ENCODE measurements at places on chromosomes 5 and 9. TPM values are rescaled to one million over a fixed set of nuclear protein-coding genes. Genes with fewer than 3 reads are reported as not detected.

- no peak overlapping the region for H3K27ac ChIP-seq
- no peak for DNase-seq
- H3K27me3 ChIP-seq = no peaks in the 10 kb centered on the region
Observed at GRCh38 chr5:145833631-145834200, 1.4 kb downstream of the PRELID2 start.

The PDGFRB gene
- total RNA-seq = 104 TPM

DNA sequence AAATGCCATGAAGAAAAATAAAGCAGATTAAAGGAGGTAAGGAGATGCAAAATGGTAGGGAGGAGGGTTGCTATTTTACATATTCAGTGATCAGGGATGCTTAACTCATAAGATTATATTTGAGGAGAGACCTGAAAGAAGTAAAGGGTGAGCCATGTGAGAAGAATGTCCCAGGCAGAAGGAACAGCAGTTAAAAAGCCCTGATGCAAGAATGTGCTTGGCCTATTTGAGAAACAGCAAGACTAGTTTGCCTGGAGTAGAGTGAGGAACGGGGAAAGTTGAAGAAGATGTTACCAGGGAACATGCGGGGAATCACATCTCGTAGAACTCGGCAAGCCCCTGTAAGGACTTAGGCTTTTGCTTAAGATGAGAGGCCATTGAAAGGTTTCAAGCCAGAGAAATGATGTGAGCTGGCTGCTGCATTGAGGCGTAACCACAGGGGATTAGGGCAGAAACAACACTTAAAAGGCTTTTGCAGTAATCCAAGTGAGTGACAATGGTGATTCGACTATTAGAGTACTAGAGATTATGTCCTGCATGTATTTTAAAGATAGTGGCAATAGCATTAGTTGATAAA lies 198.7 kb downstream of the VPS13A start:
- no peaks in the 10 kb centered on the region for H3K4me1 ChIP-seq
- H3K27ac ChIP-seq = no peak overlapping the region
- no peak for DNase-seq
- no peaks in the 10 kb centered on the region for H3K27me3 ChIP-seq

The PCDHGB2 gene
- total RNA-seq = 4.0 TPM

The KCNMB1 gene
- 4.5 TPM for total RNA-seq

- no peaks in the 10 kb centered on the region for H3K4me1 ChIP-seq
- no peak overlapping the region for H3K4me3 ChIP-seq
Observed at GRCh38 chr5:137439645-137440044, 59.5 kb downstream of the SPOCK1 start.

GRCh38 chr5:136382791-136383190 lies 17.4 kb upstream of the TRPC7 start:
- no peak for DNase-seq
- no peaks in the 10 kb centered on the region for H3K36me3 ChIP-seq
- H3K27me3 ChIP-seq = no peaks in the 10 kb centered on the region
- H3K4me3 ChIP-seq = no peak overlapping the region

- no peak overlapping the region for H3K27ac ChIP-seq
- no peak overlapping the region for H3K4me3 ChIP-seq
- DNase-seq = no peak
- H3K4me1 ChIP-seq = peaks cover 8% of the 10 kb centered on the region
- no peaks in the 10 kb centered on the region for H3K36me3 ChIP-seq
Observed at GRCh38 chr5:126055348-126055729, 367.9 kb upstream of the GRAMD2B start.

DNA sequence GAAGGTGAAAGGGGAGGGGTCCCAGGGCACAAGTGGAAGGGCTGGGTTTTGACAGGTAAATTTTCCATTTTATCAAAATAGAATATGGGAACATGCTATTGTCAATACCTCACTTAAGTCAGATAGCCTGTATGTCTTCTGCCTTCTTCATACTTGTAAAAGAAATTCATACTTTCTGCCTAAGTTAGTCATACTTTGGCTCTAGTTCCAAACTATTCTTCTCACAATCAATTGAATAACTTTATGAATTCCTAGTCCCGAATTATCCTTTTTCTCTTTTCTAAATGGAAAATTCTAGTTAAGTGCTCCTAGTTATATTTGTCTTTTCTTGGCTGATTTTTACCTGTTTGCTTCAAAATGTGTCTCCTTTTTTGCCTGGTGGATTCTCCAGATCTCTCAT lies 271.4 kb downstream of the CSNK1G3 start:
- H3K4me3 ChIP-seq = no peak overlapping the region
- H3K36me3 ChIP-seq = no peaks in the 10 kb centered on the region
- H3K4me1 ChIP-seq = no peaks in the 10 kb centered on the region
- no peak for DNase-seq

DNA sequence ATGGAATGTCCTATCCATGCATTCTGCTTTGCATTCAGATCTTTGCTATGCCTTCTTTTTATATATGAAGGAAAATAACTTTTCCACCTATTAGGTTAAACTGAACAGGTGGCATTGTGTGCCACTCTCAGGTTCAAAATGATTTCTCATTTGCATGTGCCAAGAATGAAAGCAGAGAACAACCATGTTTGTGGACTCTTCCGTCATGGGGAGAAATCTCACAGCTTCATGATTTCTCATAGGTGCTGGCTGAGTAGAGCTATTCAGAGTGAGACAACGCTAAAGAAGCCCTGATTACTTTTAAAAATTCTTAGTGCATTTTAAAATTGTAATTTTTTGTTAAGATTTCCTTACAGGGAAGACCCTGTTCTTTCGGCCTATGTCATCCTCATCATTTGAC lies 472.1 kb downstream of the RASEF start:
- H3K27ac ChIP-seq = no peak overlapping the region
- no peak for DNase-seq
- H3K4me1 ChIP-seq = no peaks in the 10 kb centered on the region
- no peaks in the 10 kb centered on the region for H3K36me3 ChIP-seq

DNA sequence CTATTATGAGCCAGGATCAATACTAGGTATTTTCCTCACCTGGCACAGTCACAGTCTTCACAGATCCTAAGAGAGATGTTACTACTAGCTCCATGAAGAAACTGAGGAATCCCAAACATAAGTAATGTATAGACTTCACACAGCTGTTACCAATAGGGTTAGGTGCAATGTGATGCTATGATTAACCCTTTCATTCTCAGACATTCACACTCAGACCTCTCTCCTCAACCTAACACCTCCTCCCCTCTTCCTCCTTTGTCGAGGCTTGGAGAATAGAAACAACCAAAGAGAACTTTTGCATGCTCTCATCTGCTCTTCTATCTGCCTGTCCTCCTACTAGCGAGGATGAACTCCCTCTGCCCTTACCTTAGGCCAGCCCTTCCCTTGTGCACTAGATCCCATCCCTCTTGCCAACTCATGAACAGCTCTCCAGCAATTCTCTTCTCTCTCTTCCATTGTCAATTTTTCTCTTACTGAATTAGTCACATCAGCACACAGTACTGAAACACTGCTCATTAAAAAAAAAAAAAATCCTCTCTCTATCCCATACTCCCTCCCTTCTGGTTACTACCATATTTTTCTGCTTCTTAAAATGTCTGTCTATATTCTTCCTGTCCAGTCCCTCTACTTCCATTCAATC lies 47.7 kb downstream of the MAPKAP1 start:
- no peak for DNase-seq
- H3K4me3 ChIP-seq = no peak overlapping the region
- H3K27me3 ChIP-seq = no peaks in the 10 kb centered on the region
- no peaks in the 10 kb centered on the region for H3K36me3 ChIP-seq
- H3K27ac ChIP-seq = no peak overlapping the region

DNA sequence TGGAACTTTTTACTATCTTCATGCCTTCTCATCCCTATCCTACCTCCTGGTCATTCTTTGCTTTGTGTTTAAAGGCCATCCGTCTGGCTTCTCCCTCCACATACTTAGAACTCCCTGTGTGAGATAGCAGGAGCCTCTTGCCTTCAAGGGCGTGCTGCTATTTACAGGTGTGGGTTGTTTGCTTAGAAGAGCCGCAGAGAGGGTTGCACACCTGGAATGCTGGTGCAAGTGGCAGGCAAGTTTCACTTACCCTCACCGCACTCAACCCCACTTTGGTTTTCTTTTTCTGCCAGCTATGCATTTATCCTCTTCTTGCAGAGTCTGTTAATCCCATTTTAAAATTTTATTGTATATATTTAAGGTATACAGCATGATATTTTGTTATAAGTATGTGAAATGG lies 12.6 kb downstream of the SKP2 start:
- H3K4me3 ChIP-seq = no peak overlapping the region
- no peak overlapping the region for H3K27ac ChIP-seq
- no peaks in the 10 kb centered on the region for H3K4me1 ChIP-seq
- no peaks in the 10 kb centered on the region for H3K27me3 ChIP-seq
- DNase-seq = no peak

DNA sequence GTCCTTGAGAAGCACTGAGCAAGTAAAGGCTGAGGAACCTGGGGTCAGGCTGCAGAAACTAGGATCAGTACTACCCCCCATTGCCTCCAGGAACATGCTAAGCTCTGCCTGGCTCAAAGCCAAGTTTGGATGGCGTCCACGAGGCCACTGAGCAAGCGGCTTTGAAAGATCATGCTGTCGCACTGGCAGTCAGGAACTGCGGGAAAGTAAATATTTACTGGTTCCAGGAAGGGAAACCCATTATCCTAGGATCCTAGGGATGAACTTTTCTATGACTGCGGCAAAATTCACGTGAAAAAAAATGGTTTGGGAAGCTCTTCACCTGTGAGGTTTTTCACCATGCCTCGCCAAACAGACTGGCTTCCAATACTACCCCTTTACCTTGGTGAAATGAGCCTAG lies 75.3 kb upstream of the PJA2 start:
- no peak overlapping the region for H3K4me3 ChIP-seq
- H3K4me1 ChIP-seq = no peaks in the 10 kb centered on the region
- DNase-seq = peak; percentile 19
- H3K27me3 ChIP-seq = no peaks in the 10 kb centered on the region

DNA sequence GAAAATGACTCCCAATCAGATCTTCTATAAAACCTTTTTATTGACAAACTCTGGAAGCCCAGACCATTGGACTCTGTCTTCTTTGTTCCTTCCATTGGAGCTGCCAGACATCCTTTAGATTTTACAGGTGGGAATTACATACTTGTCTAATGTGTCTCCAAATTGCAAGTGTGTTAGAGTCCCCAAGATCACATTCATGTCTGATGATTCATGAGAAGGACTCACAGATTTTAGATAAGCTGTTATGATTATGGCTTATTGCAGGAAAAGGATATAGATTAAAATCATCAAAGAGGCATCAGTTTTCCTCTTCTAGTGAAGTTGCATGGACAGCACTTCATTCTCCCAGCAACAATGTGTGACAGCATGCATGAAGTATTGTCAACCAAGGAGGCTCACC lies 70.4 kb downstream of the MUSK start:
- H3K27me3 ChIP-seq = no peaks in the 10 kb centered on the region
- no peaks in the 10 kb centered on the region for H3K36me3 ChIP-seq
- no peak overlapping the region for H3K4me3 ChIP-seq
- H3K4me1 ChIP-seq = no peaks in the 10 kb centered on the region

DNA sequence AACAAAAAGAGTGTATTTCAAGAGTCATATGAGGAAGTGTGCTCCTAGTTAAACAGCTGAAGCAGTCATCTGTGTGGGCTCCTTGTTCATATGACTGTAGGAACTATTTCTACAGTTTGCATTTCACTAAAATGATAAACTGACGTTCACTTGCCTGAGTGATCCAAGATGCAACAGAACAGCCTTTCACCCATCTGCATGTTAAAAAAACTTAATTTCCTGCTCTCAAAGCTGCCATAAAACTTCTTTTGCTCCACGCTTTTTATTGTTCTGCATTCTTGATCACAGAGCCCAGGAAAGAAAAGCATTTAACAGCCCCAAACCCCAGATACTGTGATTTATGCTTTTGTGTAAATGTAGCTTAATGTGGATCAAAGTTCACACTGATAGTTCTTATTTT lies 43.9 kb downstream of the ZNF608 start:
- no peak overlapping the region for H3K27ac ChIP-seq
- DNase-seq = peak; percentile 93
- H3K27me3 ChIP-seq = no peaks in the 10 kb centered on the region
- no peak overlapping the region for H3K4me3 ChIP-seq
- H3K4me1 ChIP-seq = peaks cover 33% of the 10 kb centered on the region
- H3K36me3 ChIP-seq = no peaks in the 10 kb centered on the region

DNA sequence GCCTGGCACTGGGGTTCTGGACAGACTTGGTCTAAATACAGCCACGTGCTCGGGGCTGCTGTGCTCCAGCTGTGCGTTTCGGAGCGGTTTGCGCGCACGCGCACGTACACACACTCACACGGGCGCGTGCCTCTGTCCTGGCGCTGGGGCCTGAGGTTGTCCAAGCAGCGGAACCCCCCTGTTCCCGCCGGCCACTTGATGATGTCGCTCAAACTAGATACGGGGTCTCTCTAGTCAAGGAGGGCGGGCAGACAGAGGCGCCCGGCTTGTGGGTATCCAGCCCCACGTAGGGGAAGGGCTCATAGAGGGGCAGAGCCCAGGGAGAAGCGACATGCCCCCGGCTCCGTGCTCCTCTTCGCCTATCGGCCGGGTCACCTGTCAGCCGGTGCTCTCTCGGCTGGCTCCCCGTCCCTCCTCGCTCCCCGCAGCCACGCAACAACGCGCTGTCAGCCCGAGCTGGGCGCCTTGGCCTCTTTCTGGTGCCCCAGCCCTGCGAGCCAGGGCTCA lies 8.9 kb downstream of the NR2F1-AS1 start:
- H3K27me3 ChIP-seq = no peaks in the 10 kb centered on the region
- DNase-seq = peak; percentile 82
- peak overlapping the region; percentile 51 for H3K4me3 ChIP-seq
- no peaks in the 10 kb centered on the region for H3K4me1 ChIP-seq

The GOLGA1 gene
- total RNA-seq = 21.0 TPM

DNA sequence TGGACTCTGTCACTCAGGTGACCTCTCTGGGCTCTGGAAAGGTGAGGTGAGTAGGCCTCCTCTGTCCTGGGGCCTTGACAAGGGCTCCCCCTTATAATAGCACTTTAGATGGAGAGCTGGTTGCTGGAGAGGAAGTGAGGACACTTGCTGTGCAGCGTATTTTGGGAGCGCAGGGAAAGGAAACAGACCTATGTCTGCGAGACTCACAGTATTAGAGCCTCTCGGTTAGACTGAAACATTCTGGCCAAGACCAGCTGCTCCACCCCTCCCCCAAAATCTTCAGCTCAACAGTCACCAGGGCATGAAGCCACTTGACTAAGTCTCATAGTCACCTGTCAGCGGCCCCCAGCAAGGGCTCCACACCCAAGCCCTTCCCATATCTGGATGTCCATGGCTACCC lies 213.6 kb downstream of the AGTPBP1 start:
- no peaks in the 10 kb centered on the region for H3K36me3 ChIP-seq
- peak overlapping the region; percentile 10 for H3K27ac ChIP-seq
- H3K27me3 ChIP-seq = no peaks in the 10 kb centered on the region
- no peak overlapping the region for H3K4me3 ChIP-seq
- DNase-seq = no peak

DNA sequence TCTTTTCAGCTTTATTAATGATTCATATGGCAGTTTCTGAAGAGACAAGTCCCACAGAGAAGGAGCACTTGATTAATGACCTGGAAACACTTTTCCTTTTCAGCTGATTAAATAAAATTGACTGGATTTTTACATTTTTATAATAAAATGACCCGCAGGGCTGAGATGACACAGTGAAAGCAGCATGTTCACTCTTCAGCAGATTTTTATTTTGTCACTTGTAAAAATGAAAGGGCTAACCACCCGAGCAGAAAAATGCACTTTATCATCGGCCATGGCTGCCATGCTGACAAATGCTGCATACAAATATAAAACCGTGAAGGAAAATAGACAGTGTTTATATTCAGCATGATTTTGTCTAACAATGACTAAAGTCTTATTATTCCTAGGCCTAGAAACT lies 321.6 kb upstream of the ITGA1 start:
- DNase-seq = no peak
- no peaks in the 10 kb centered on the region for H3K27me3 ChIP-seq
- no peaks in the 10 kb centered on the region for H3K36me3 ChIP-seq
- no peak overlapping the region for H3K27ac ChIP-seq
- H3K4me1 ChIP-seq = no peaks in the 10 kb centered on the region

All from kidney (tissue), 22 donors.